Activated T-cell treated with anti-CD3 and anti-CD28 coated beads for 48 hours (primary cell): ENCODE measurements at places on chromosomes 3 and 15.

DNA sequence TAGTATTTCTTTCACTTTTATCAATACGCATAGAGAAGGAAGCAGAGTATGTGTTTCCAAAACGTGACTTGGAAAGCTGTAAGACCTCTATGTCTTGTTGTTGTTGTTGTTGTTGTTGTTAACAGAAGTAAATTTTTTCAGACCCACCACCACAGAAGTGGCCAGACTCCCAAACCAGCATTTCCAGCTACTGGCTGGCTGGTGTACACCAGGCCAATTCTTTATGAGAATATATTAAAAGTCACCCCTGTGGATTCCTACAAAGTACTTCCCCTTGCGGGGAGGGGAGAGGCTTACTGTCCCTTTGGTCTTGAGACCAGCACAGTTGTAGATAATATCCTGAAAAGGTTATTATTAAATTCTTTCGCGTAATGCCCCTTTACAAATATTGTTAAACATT is 1.6 kb upstream of the FOXP1 start:
- DNase-seq, result no peak

DNA sequence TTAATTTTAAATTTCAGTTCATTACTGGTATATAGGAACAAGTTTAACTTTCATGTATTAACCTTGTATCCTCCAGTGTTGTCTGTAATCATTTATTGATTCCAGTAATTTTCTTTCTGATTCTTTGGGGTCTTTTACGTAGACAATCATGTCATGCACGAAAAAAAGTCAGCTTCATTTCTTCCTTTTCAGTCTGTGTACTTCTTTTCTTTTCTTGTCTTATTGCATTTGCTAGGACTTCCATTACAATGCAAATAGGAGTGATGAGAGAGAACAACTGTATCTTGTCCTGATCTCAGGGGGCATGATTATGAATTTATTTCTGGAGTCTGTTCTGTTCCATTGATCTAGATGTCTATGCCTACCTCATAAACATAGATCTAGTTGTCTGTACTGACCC is 56.5 kb downstream of the STT3B start:
- no peak for DNase-seq

GRCh38 chr3:30263238-30263924 is 343.0 kb upstream of the TGFBR2 start:
- DNase-seq, result no peak

DNA sequence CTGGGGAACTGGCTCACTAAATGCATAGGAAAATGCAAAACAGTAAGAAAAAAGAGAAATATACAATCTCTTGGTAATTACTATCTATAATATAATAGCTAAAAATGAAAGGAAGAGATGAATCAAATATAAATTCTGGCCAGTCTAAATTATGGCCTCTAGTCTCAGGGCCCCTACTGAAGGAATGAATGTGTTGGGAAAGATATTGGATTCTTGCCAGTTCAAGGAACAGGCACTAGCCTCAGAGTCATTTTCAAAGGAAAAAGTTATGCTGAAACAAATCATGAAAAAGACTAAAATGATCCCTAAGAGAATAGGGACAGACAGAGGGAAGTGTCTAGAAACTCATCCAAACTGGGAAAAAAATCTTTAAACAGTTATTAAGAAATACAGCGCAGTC is 62.4 kb downstream of the C3orf80 start:
- DNase-seq, result no peak

GRCh38 chr3:115341208-115341607 is 194.1 kb upstream of the ZBTB20 start:
- DNase-seq, result no peak

GRCh38 chr15:92749216-92749615 is 93.6 kb upstream of the FAM174B start:
- DNase-seq, result no peak

GRCh38 chr15:78457101-78457500 is 19.1 kb downstream of the IREB2 start:
- DNase-seq, result no peak

DNA sequence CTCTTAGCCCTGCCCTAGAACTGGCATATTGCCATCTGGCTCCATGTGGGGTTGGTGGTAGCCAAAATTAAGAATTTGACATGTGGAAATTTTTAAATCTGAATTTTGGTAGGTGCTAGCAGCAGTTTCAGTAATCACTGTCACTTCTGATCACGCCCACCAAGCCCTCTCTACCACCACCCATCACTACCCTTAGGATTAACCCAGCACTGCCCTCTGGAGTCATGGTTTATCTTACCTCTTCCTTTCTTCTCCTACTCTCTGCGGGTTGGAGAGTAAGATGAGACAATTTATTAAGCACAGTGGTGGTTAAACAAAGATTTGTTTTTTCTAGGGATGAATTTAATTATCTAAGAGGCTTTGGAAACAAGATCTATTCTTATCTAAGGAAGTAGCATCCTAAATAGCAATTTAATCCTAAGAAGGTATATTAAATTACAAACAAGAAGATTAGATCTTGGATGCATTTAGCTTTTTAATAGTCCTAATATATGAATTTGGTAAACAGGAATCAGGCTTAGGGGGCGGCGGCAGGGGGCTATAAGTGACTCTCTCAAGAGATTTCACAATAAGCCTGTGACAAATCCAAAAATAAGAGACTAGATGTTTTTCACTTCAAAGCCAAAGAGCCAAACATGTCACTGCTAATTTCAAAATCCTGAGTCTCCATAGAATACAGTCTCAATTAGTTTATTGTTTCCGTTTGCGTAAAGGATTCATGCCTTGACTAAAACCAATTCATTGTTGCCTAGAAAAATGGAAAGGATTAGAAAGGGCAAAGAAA is 498.4 kb upstream of the UBE2E2 start:
- DNase-seq, result no peak

DNA sequence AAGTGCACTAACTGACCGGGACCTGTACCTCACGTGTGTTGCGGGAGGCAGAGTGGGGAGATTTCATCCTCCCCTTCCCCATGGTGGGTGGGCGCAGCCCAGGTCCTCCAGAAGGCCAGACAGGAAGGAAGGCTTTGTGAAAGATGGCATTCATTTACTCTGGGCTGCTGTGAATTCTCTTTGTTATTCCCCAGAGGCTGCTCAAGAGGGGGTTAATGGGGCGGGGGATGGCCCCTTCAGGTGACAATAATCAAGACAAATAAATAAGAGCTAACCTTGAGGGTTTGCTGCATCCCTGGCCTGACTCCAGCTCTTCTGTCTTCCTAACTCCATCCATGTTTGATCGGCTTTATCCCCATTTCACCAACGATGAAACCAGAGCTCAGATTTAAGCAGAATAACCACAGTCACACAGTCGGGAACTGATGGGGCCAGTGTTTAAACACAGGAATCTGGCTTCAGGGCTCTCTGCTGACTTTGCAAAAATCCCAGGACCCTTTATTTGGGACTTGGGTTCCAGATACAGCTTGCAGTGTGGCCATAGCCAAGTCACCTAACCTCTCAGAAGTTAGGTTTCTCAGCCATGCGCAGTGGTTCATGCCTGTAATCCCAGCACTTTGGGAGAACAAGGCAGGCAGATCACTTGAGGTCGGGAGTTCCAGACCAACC is 16.5 kb downstream of the PIF1 start:
- DNase-seq, result no peak

DNA sequence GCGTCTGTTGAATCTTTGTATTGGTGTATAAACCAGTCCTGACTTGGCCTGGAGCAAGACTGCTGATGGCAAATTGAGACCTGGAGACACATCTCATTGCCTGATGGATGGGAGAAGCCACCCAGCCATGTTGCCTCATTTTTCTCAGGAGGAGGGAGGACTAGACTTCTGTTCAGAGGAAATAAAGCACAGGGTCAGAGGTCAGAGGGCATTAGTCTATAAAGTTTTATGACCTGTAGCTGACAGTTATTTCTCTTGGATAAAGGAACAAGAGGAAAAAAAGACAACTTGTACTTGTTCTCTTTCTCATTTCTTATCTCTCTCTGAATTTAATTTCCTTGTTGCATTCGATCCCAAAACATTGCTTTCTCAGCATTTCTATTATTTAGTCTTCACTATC is 775.9 kb downstream of the SQOR start:
- no peak for DNase-seq

GRCh38 chr15:100152463-100152862 is 189.3 kb downstream of the ADAMTS17 start:
- DNase-seq, result no peak

- no peak for DNase-seq
Observed at GRCh38 chr3:68866157-68866556, 66.2 kb downstream of the TAFA4 start.

DNA sequence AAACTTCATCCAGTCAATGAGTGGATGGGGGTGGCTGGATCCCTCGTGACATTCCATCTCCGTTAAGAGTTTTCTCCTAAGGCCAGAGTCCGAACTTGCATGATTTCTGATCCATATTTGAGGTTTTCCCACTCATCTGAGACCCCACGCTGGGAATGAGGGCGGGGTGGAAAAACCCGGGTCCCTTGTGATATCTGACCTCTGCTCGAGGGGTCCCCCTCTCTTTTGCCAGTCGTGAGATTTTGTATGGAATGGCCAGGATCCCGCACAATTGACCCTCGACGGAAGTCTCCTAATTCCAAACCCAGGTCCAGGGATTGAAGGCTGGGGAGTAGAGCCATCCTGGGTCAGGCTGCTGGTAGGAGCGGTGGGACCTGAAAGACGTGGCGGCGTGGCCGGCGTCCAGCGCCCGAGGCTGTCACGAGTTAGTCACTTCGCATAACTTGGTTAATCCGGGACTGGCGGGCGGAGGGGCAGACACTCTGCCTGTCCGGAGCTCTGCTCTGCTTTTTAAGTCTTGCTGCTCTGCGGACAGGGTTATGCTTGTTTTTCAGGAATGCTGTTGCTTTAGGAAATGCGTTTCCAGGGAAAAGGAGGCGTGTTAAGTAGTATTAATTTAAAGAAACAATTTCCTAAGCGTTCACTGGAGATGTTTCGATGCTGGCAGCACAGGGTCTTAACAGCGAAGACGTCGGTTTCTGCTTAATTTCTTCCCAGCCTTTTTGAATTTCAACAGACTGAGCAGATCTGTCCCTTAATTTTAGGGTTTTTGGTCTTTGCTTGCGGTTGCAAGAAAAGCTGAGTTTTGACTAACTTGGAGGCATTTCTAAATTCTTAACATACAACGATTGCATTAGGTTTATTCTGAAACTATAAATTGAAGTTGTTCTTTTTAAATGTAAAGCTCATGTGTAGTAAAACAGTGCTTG is 69.7 kb upstream of the LRRFIP2 start:
- DNase-seq, result peak; percentile 50

DNA sequence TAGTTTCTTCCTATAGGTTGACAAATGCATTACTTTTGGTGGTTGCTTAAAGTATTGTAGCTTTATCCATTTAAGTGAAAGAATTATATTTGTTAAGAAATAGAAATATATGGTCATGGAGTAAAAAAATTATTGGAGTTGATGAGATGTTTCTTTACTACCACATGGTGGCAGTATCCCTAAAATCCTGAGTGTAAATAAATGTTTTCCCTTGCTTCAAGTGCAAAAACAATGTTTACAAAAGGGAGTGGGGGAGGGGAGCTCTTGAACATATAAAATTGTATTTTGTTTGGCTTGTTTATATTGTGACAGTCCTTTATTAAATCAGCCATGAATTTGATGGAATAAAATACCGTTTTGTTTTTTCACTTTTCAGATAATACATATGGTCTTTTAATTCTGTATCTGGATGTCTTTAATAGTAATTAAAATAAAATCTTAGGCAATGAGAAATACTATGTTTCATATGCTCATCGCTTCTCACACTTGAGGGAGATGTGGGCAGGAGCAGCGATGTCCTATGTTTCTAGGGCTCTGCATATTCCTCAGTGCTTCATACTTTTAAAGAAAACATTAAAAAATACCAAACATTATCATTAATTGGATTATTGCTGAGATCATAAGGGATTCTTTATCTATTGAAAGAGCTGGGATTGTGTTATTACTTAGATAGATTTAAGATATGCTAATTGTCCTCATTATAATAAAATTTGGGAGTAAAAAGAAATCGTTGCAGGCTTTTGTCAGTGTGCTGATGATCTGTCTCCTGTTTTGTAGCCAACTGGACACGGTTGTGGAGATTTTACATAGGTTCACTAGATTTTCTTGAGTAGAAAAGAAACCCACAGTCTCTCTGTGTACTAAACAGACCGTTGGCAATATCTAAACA is 349.7 kb downstream of the TUSC7 start:
- no peak for DNase-seq

- no peak for DNase-seq
Observed at GRCh38 chr15:40256638-40257235, 17.9 kb downstream of the PAK6 start.

- no peak for DNase-seq
Observed at GRCh38 chr3:106294121-106294520, 425.3 kb upstream of the CBLB start.

GRCh38 chr15:71707230-71708050 is 102.9 kb upstream of the NR2E3 start:
- no peak for DNase-seq

DNA sequence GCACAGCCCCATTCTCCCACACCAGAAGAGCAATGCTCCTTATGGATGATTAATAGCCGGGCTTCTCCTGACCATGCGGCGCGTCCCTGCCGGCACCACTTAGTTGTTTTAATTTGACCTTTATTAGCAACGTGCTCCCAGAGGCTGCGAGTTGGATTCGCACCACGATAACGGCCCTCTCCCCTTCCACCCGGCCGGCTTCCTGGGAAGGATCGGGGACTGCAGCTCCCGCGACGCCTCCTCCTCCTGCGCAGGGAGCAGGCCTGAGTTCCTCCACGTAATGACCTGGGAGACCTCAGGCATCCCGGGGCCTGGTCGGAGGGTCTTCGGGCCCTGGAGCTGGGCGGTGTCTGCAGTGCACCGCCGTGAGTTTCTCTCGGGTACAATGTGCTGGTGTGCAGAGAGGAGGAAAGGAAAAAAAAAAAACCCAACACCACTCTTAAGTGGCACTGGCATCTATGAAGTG is 243.3 kb upstream of the TOPAZ1 start:
- DNase-seq, result no peak

- DNase-seq, result no peak
Observed at GRCh38 chr15:101504866-101505609, 15.5 kb upstream of the PCSK6 start.
